CD4-positive, alpha-beta T cell (primary cell): ENCODE measurements at places on chromosomes 6 and 20.

- DNase-seq, result no peak
Observed at GRCh38 chr6:29933955-29934354, 8.4 kb upstream of the HLA-A start.

- DNase-seq, result no peak
Observed at GRCh38 chr6:25485821-25486534, 166.0 kb upstream of the SCGN start.

DNA sequence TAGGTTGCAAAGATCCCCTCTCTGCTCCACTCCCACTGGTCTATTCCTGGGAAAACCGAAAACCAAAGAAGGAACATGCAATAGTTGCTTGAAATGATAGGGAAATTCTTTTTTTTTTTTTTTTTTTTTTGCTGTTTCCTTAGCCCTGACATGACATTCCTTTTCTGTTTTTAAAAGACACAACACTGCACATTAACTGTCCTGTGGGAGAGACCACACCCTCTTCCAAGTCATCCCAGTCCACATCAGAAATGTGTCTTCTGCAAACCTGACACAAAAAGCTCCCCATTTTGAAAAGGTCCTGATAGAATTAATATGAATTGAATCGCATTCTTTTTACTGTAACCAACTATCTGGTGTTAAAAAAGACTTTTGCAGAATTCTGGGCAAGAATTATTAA, 43.4 kb upstream of the RIPOR2 start:
- DNase-seq, result no peak

- DNase-seq, result no peak
Observed at GRCh38 chr6:491233-491632, 99.7 kb downstream of the IRF4 start.

DNA sequence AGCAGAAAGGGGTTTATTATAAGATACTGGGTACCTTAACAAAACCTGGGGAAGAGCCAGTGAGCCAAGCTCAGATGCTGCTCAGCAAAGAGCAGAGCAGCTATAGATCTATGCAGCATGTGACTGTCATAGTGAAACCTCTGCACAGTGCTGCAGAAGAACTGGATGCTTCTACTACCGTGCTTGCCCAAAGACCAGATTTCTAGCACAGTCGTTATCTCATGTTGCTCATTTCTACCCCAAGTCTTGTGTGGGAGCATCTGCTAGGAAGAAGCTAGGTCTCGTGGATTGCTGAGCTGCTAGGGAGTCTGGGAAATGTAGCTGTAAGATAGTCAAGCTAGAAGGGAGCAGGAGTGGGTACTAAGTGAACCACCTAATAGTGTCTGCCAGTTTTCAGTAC, 31.7 kb upstream of the GNRH2 start:
- DNase-seq, result no peak

DNA sequence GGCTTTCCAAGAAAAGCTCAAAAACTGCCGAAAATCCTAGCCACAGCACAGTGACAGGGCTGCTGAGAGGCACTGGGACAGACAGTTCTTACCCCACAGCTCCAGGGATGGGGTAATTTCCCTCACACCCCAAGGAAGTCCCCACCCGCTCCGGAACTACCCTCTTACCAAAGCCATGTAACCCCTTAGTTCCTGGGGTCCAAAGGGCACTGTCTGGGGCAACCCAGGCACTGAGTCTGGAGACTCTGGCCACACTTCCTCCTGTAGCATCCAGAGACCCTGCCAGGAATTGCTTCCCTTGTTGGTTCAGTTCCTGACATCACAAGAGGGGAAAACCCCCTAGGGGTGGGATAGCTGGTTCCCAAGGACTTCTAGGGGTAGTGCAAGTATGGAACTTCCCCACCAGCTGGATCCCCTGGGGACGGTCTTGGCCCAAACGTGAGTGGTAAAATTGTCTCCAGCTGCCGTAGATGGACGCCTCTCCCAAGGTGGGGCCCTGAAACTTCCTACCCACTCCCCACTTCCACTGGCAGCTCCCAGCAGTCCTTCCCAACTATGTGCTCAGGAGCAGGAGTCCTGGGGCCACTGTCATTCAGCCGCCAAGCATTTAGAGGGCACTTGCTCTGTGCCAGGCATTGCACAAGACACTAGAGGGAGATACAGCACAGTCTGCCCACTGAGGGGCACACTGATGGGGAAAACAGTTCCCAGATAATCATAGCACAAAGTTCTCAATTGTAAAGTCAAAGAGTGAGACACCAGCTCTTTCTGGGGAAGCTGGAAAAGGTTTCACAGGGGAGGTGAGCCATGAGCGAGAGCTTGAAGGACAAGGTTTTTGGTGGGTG, 17.2 kb upstream of the HCK start:
- DNase-seq, result no peak

DNA sequence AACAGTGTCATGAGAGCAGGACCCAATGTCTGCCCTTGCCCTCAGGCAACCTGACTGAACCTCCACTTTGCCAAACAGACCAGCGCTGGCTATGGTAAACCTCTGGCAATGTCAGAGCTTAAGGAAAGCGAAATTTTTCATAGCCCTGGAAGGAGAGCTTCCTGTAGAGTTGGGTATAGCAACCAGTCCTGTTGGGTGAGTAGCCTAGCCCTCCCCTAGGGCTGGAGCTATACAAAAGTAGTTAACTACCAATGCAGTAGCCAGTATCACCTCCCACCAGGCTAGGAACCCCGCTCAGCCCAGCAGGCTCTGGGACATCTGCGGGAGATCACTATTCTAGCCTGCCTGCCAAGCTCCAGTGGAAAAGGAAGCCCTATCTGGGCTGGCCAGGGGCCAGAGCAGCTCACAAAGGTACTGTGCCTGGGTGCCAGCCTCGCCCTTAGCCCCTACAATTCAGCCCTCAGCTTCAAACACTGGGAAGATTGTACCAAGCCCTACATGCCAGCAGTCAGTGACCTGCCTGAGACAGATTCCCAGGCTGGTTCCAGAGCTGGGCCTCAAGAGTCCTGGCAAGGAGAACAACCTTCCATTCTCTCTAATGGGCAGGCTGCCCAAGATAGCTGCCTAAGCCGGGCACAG, 7.9 kb downstream of the WFDC3 start:
- no peak for DNase-seq

DNA sequence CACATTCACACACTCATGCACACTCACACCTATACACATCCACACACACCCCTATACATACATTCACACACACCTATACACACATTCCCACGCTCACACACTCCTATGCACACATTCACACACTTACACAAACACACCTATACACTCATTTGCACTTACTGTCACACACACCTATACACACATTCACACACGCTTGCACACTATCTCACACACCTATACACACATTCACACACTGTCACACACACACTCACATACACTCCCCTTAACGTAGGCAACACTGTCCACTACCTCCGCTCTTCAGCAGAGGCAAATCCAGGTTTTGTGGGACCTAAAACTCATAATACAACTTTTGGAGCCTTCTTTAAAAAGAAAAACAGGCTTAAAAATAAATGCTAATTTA, 487.7 kb upstream of the CDH4 start:
- DNase-seq, result no peak

- no peak for DNase-seq
Observed at GRCh38 chr6:78377056-78377455, 490.3 kb upstream of the IRAK1BP1 start.

DNA sequence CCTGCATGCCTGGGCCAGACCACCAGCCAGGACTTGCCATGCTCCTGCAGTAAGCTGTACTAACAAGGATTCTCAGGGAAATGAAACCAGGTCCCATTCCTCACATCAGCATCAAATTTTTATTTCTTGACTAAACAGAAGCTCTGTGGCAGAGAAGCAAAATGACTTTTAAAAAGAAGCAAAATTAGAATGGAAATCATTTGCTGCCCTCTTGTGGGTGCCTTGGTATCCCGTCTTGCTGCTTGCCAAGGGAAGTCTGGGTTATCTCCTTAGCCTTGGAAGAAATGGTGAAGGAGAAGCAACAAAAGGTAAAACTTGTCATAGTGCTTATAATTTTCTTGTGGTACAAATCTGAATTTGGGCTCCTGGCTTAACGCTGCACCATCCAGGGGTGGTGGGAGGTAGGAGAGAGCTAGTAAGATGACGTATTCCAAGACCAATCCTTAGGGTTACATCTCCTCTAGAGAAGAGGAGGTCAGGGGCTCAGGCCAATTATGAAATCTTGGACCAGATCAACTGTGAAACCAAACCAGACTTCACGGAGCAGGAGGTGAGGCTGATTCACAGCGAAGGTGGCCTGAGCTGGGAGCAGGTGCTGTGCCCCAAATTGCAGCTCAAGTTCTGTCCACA, 107.5 kb downstream of the FAXC start:
- no peak for DNase-seq

- DNase-seq, result no peak
Observed at GRCh38 chr6:49744259-49744658, at the start of gene CRISP3. Gene CRISP3, minus strand, starts transcription at chr6:49744388. Its CDS starts 21 bp downstream, at chr6:49744367.

DNA sequence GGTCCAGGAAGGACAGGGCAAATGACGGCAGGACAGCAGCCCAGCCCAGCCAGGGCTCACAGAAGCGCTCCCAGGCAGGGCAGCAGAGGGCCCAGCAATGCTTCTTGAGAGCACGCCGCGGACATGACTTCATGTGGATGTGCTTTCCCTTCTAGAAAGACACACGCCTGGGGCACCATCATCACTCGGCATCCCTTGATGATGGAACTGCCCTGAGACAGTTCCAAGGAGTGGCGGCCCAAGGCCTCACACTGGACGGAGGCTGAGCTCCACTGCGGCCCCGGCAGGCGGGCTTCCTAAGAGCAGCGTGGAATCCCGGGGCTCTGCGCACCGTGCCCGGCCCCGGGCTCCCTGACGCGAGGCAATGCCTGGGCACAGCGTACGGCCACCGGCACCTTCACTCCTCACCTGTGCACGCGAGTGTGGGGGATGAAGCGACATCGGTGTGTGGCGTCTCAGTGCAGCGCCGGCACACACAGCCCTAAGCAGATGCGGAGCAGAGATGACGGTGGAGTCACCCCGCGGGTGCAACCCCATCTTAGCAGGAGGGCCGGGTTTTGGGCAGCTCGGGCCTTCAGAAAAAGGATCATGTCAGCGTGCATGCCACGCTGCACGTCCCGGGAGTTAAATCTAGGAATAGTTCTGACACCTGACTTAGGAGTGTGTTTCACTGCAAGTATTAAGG, 86.6 kb downstream of the THBS2 start:
- no peak for DNase-seq

DNA sequence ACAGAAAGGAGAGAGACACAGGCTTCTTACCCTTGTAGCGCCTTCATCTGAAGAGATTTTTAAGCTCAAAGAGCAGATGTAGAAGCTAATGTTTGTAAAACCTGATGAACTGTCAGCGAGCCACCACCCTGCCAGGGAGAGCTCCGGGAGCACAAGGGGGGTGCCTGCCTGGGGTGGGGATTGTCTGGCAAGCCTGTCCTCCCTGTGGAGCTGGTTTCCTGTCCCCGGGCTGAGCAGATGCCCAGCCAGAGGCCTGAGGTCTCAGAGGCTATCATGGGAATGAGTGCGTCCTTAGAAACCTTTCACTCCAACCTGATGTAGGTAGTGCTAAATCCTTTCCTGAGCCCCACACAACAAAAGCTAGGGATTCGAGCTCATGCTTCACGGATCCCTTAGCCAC, 41.9 kb upstream of the NR2E1 start:
- no peak for DNase-seq

DNA sequence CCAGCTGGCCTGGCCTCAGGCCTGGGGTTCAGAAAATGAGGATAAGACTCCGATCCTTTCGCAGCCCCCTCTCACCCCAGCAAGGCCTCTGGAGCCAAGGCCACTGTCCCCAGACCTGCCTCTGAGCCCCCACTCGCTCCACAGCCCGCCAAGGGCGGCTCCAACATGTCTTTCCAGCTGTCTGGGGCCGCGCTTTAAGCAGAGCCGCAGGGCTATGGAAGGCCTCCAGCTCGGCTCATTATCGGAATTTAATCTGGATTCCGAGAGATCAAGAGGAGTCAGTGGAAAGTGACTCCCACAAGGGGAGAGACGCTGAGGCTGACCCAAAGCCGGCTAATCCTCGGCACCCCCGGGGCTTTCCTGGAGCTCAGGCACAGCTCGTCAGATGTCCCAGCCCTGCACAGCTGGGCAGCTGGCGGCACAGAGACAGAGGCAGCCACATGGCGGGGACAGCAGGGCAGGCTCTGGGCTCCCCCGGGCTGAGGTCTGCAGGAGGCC, 41.8 kb downstream of the BMP7 start:
- DNase-seq, result no peak

DNA sequence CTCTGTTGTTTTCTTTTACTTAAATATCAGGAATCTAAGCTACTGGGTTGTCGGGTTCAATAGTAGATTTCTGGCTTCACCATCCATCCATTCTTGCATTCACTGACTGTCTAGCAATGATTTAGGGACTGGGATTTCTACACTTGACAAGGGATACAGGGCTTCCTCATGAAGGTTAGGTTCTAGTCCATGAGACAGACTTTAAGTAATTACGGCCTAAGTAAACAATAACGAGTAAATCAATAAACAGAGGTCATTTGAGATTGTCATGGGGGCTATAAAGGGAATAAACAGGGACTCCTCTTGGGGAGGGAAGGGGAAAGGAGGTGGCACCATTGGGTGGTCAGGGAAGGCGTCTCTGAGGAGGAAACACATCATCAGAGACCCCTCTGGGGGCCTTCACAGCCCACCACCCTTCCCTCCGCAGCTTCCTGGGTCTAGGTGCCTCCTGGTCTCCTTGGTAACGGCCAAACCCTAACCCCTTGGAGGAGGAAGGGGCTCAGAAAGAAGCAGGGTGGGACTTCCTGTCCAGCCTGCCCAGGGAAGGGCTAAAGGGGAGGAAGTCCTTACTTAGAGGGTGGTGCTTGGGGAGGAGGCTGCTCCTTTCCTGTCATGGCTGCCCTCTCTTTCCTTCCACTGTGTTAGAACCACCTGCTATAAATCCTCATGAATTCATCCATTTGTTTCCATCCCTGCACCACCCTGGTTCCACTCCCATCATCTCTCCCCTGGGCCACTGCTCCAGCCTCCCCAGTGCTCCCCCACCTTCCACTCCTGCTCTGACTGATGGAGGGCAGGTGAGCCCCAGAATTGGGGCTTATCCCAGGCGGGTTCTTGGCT, 33.3 kb downstream of the BPIFB4 start:
- no peak for DNase-seq

GRCh38 chr6:43860285-43860684, 90.3 kb downstream of the VEGFA start:
- DNase-seq, result no peak

DNA sequence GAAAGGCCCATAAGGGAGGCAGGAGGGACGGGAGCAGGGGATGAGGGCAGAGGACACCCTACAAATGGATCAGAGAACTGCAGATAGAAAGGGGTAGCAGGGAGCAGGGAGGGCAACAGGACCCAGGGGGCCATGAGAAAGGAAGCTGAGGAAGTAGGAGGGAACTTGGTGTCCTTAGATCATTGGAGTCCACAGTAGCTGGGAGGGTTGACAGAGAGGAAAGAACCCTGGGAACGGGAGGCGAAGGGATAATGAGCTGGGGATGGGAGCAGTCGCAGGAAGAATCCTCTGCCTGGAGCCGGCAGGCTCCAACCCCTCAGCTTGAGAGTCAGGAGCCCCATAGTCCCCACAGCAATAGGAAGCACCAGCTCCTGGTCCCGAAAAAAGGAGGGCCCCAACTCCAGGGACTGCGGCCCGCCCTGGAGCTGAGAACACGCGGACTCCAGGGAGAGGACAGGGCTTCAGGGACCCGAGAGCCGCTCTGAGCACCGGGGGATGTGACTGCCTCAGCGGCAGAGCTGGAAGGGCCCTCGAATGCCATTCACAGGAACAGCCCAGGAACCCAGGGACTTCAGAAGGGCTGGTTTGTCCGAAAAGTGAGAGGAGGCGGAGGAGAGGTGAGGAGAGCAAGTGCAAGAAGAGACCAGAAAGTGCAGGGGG, 32.7 kb downstream of the HLA-A start:
- no peak for DNase-seq
